ENCODE measurements at places on chromosomes 13 and 19.

DNA sequence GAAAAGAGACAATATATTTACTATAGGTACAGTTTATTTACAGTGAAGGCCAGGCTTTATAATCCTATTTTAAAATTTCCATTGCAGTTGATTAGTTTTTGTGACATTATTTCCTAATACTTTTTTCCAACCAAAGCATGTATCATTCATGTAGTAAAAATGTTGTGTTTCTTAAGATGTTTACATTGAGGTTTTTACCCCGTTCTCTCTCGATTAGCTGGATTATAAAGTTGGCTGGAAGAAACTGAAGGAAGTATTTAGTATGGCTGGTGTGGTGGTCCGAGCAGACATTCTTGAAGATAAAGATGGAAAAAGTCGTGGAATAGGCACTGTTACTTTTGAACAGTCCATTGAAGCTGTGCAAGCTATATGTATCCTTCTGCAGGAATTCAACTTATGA lies 21.2 kb downstream of the HNRNPM start:
- no peak for DNase-seq

DNA sequence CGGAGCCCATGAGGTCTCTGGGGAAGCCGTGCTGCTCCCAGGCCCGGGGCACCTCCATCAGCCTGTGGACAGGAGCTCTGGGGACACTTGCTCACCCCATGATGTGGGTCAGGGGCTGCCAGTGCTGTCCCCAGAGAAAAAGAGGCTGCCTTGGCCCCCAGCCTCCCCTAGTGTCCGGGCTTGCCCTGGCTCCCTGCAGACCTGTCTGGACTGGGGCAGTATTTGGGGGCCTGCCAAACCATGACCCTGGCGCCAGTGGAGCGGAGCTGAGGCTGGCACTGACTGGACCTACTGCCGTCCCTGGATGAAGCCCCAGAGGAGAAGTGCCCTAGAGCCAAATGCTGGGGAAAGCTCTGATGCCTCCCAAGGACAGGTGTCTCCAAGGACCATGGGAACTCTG lies 30.4 kb downstream of the ELAVL1 start:
- no peak for DNase-seq

DNA sequence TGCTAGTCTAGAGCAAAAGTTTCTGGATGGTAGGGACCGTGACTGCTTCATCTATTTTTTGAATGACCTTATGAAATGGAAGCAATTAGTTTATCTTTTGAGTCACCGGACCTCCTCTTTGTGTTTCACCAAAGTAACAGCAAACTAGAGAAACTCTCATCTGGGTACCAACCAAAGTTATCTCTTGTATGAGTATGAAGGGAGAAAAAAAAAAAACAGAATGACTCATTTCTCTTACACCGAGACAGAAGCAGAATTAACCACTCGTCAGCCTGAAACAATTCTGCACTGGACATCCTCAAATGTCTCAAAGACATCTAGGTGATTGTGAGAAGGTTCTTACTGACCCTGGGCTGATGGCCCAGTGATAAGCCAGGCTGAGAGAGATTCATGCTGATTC lies 18.3 kb downstream of the ZNF100 start:
- no peak for DNase-seq

GRCh38 chr19:12705654-12706331 lies 9.4 kb upstream of the FBXW9 start:
- no peak for DNase-seq

DNA sequence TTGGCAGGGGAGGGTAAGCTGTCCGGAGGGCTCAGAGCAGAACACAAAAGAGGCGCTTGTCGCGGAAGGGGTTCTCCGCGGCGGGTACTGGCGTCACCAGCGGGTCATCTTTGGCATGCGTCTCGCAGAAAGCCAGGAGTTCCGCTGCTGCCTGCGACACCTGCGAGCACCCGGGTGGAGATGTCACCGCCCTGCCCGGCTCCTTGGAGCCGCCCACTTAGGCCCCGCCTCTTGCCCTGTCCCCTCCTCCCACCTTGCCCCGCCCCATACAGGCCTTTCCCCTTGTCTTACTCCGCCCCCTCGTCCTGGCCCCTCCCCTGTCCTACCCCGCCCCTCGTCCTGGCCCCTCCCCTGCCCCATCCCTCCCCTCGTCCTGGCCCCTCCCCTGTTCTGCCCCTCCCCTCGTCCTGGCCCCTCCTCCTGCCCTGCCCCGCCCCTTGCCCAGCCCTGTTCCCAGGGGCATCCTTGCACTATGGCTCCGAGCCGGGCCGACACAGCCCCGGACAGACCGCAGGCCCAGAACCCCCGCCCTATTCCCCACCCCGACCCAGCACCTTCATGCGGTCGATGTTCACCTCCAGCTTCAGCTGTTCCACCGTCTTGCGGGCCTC lies 1.9 kb downstream of the GNG8 start:
- peak; percentile 9 for DNase-seq

DNA sequence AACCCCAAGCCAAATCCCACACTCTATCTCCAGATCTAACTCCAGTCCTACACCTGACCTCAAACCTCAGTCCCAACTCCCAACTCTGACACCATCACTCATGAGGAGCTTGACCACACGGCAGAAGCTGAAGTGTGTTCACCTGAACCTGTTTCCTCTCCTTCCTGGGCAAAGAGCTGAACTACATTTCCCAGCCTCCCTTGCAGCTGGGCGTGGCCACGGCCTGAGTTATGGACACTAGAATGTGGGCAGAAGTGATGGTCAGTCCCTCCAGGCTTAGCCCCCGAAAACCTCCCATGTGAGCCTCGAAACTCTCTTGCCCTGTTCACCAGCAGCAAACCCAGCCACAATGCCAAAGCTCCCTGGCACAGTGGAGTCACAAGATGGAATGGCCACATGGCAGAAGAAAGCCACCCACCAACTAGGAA lies 19.5 kb upstream of the MEIS3 start:
- DNase-seq, result no peak

DNA sequence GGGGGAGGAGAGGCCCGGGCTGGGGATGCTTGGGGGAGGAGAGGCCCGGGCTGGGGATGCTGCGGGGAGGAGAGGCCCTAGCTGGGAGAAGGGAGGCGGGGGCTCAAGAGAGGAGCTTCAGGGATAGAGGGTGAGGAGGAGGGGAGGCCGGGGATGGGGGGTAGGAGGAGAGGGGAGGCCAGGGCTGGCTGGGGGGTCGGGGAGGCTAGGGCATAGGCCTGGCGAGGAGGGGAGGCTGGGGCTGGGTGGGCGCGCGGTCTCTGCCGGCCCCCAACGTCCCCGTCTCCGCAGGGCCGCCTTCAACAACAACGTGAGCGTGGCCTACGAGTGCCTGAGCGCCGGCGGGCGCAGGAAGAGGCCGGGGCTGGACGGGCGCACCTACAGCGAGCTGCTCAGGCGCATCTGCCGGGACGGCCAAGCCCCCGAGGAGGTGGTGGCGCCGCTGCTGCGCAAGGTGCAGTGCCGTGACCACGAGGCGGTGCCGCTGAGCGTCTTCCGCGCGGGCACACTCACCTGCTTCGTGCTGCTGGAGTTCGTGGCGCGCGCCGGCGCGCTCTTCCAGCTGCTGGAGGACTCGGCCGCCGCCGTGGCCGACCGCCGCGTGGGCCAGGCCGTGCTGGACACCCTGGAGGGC lies 11.4 kb downstream of the TPGS1 start:
- DNase-seq, result no peak

DNA sequence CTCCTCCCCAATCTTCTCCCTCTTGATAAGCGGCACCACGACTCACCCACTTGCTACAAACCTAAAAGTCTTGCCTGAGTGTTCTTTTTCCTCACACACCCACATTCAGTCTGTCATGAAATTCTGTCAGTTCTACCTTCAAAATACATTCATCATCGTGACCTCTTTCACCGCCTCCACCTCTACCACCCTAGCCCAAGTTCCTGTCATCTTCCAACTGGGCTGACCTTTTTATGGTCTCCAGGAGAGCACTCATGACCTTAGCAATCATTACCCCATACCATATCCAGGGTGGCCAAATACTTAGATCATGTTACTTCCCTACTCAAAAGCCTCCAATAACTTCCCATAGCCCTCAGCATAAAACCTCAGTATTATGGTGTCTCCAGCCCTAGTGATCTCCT lies 110.4 kb upstream of the TSC22D1 start:
- no peak for DNase-seq

DNA sequence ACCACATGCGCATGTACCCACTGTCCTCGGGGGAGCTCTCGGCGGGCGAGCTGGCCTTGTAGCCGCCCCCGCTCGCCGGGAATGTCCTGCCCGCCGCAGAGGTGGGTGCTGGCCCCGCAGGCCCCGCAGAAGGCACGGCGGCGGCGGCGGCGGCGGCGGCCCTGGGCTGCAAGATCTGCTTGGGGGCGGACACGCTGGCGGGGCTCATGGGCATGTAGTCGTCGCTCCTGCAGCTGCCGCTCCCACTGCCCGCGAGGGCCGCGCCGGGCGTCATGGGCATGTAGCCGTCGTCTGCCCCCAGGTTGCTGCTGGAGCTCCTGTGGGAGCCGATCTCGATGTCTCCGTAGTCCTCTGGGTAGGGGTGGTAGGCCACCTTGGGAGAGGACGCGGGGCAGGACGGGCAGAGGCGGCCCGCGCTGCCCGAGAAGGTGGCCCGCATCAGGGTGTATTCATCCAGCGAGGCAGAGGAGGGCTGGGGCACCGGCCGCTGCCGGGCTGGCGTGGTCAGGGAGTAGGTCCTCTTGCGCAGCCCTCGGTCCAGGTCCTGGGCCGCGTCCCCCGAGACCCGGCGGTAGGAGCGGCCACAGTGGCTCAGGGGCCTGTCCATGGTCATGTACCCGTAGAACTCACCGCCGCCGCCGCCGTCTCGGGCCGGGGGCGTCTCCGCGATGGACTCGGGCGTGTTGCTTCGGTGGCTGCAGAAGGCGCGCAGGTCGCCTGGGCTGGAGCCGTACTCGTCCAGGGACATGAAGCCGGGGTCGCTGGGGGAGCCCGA lies 2.4 kb downstream of the IRS2 start:
- no peak for DNase-seq

- no peak for DNase-seq
Observed at GRCh38 chr13:37868691-37869505, 674 bp downstream of the TRPC4 start.

- no peak for DNase-seq
Observed at GRCh38 chr19:5498830-5499550, 43.8 kb downstream of the ZNRF4 start.

DNA sequence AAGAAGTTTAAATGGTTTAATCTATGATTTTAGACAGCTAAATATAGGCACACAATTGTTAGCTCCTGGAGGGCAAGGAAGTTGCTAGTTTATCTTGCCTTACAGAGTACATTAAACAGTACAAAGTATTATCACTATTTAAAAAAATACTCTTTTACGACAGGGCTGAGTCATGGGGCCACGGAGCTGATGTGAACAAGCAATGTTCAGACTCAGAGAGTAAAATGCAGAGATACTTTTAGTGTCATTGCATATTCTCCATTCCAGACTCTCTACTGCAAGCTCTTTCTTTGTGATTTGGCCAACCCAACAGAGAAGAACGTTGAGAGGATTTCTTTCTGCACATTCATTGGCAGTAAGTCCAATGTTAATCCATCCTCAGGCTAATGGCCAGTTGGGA lies 352.4 kb downstream of the SPRY2 start:
- DNase-seq, result no peak

- no peak for DNase-seq
Observed at GRCh38 chr19:31139871-31140505, 209.2 kb downstream of the TSHZ3 start.

- DNase-seq, result no peak
Observed at GRCh38 chr19:15109768-15110417, 2.7 kb downstream of the SYDE1 start.

- no peak for DNase-seq
Observed at GRCh38 chr19:55112777-55113569, 4.5 kb downstream of the PPP1R12C start.

GRCh38 chr19:589693-590395 lies at the start of gene HCN2:
HCN2 (plus strand) TSS chr19:589881; CDS start chr19:589946, 65 bp downstream.
- DNase-seq, result no peak

DNA sequence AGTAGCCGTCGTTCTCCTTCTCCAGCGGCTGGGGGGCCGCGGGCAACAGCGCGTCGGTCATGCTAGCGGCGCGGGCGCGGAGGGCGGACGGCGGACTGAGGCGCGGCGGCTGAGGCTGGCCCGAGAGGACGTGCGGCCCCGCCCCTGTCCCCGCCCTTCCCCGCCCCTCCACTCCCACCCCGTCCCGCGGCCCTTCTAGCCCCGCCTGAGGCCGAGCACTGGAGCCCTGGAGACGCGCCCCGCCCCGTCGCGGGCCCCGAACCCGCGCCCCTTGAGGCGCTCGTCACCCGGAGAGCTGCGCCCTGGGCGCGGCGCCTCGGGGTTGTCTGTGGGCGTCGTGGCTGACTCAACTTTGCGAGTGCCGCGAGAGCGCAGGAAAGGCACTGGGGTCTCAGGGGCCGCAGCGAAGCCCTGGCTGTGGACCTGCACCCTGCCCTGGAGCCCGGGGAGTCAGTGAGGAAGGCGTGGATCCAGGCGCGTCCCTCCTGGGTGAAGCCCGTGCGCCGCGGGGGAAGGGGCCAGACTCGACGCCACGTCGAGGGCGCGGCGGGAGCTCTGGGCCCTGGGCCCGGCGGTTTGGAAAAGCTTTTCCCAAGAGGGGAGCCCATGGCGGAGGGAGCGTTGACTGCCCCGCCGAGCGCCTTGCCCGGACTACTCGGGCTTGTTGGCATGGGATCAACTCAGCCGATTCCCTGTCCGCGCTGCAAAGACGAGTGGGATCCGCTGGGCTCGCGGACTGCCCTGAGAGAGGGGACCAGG lies at the start of gene RHPN2:
Gene RHPN2 (minus strand): TSS at position 97 of the 759 bp plus-strand sequence. CDS start 36 bp downstream, at position 61.
- no peak for DNase-seq

DNA sequence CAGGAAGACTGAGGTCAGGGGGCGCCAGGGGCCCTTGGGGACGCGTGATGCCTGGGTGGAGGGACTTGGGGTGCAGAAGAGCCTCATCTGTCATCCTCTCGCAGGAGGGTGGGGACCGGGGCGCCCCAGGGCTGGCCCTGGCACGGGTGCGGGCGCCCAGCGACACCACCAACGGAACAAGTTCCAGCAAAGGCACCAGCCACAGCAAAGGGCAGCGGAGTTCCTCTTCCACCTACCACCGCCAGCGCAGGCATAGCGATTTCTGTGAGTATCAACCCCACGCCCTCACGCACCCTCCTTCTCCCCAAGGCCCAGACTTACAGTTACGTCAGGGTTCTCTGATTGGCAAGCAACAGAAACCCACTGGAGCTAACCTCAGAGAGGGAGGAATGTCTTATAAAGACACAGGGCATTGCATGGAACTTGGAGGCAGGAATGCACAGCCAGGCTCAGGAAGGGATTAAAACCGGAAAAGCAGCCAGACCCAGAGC lies 29.4 kb downstream of the MARK4 start:
- no peak for DNase-seq

GRCh38 chr13:106310291-106310865 lies 225.1 kb downstream of the EFNB2 start:
- no peak for DNase-seq

- no peak for DNase-seq
Observed at GRCh38 chr13:38166116-38166515, 183.5 kb upstream of the UFM1 start.
